ENCODE measurements at places on chromosomes 5 and 9.

DNA sequence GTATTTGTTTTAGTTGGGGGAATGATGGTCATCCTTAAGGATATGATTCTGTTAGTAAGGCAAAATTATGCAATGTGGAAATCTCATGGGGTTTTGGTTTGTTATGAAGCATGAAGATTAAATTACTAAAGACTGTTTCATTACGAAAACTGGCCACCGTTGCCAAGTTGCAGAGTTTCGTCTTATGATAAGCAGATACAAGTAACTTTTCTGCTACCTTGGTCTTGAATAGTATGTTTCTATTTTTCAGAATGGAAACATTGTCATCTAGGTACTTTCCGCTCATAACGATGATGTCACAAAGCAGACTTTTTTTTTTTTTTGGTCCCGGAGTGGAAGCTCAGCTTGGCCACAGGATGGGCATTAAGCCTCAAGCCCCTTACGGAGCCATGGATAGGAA, 4.2 kb downstream of the CCNI2 start:
- no peak for DNase-seq

GRCh38 chr5:178207183-178207916, 3.0 kb downstream of the HNRNPAB start:
- no peak for DNase-seq

DNA sequence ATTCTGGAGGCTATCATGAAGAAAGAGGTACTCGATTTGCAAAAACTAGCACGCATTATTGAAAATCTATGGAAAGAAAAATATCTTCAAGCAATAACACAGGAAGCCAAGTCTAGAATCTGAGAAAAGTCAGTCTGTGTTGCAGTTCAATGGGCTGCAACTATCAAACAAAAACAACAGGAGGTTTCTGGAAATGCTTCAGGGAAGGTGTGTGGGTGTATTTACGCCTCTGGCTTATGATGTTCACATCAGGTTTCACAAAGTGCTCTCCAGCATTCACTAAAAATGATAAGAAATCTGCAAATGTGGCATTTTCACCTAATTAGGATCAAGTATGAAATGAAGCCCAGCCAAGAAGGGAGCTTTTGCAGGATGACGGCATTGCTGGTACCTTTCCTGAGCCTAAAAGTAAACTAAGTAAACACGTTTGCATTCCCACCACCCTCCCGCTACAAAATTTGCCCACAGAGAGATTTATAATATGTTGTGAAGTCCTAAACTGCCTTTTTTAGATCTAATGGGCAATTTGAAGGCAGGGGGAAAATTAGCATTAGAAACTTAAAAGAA, 146.4 kb downstream of the GABRB2 start:
- no peak for DNase-seq

DNA sequence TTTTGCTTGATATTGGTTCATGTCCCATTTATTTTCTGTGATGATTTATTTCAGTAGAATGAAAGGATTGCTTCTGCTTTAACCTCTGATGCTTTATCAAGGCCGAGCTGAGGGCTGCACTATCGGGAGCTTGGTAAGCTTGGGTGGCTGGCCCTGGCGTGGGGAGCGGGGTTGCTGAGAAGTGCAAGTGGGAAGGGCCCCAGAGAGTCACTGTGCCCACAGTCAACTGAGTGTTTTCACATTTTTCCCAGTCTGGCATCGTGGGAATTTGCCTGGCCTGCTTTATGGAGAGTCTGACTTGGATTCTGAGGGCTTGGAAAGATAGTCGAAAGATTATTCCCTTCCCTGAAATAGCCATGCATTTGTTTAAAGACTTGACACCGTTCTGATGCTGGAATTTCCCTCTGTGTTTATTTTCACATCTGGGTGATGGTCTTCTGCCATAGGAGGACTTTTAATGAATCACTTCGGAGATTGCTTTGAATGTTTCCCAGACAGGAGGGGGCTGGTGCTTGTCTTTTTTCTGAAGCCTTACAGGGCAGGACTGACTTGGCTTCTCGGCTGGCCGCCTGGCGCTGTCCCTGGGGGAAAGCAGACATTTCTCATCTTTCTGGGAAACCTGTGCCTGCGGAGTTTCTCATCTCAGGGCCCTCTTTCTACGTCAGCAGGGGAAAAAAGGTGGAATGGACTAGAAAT, 139.0 kb downstream of the BOD1 start:
- DNase-seq, result no peak

DNA sequence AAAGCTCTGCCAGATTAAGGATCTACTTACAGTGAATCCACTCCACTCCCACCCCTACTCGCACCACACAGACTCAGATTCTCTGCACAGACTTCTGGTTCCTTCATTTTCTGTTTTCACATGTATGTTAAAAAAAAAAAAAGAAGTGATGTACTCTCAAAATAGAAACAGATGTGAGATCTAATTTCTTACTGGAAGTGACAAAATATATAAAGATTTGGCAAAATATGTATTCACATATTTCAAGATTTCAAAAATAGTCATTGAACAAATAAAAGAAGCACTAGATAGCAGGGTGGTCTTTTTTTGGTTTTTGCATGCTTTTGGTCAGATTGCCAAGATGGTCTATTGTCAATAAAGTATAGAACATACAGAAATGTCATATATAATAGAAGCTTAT, 379.2 kb downstream of the TMEM167A start:
- no peak for DNase-seq

GRCh38 chr9:37425298-37425752, 2.8 kb downstream of the GRHPR start:
- no peak for DNase-seq

- DNase-seq, result no peak
These were observed 53.8 kb downstream of the HCN1 start for GRCh38 chr5:45642370-45642769.

GRCh38 chr9:128020692-128021091, 39.9 kb upstream of the EEIG1 start:
- no peak for DNase-seq

Measured in 8988T (cell line).